ENCODE measurements at places on chromosomes 2 and 18. TPM values are rescaled to one million over a fixed set of nuclear protein-coding genes. Genes with fewer than 3 reads are reported as not detected.

- no peak overlapping the region for H3K4me3 ChIP-seq
- H3K4me1 ChIP-seq: peaks cover 2% of the 10 kb centered on the region
- H3K27me3 ChIP-seq: no peaks in the 10 kb centered on the region
- H3K36me3 ChIP-seq: peaks cover 7% of the 10 kb centered on the region
- H3K27ac ChIP-seq: no peak overlapping the region
- DNase-seq: no peak
Observed at GRCh38 chr2:182973441-182974352, 64.6 kb downstream of the NCKAP1 start.

Gene MDH1B
- total RNA-seq: not detected

- H3K27me3 ChIP-seq: peaks cover 29% of the 10 kb centered on the region
- no peaks in the 10 kb centered on the region for H3K4me1 ChIP-seq
- DNase-seq: no peak
- no peak overlapping the region for H3K4me3 ChIP-seq
- H3K36me3 ChIP-seq: peaks cover 2% of the 10 kb centered on the region
Observed at GRCh38 chr2:62396880-62397279, 109.1 kb downstream of the TMEM17 start.

Gene ZNF396
- 0.30 TPM for total RNA-seq

- peaks cover 4% of the 10 kb centered on the region for H3K27me3 ChIP-seq
- no peak for DNase-seq
- peaks cover 10% of the 10 kb centered on the region for H3K4me1 ChIP-seq
- no peaks in the 10 kb centered on the region for H3K36me3 ChIP-seq
- peak overlapping the region; percentile 9 for H3K27ac ChIP-seq
Observed at GRCh38 chr2:172253190-172254052, 150.7 kb upstream of the DLX2 start.

Gene KRTCAP3
- 9.1 TPM for total RNA-seq

DNA sequence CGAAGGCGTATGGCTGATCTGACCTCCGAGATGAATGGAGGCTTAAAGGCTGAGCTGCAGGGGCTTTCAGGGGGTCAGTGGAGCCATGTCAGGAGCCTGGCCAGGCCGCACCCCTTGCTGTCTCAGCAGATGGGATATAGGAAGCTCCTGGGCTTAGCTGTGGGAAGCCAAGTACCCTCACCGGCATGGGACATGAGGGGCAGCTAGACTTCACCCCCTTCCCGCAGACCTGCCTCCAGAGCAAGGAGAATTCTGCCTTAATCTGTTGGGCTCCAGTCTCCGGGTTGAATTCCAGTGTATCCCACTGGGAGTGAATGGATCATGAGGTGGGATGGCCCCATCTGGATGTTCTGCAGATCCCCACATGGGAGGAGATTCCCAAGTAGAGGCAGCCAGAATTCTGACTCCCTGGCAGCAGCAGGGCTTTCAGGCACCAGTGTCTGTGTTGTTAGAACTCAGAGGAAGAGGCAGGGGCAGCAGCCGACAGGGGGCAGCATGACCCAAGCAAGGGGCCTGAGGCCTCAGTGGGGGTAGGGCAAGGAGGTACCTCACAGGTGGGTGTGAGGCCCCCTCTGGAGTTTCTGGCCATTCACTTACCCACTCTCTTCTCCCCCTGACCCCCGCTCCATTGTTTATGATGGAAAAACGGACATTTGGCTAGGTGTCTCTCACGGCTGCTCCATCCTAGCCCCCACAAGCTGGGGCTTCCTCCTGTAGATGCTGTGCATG lies 19.1 kb downstream of the CAPG start:
- H3K36me3 ChIP-seq: peaks cover 2% of the 10 kb centered on the region
- H3K4me3 ChIP-seq: peak overlapping the region; percentile 25
- H3K27ac ChIP-seq: peak overlapping the region; percentile 81

DNA sequence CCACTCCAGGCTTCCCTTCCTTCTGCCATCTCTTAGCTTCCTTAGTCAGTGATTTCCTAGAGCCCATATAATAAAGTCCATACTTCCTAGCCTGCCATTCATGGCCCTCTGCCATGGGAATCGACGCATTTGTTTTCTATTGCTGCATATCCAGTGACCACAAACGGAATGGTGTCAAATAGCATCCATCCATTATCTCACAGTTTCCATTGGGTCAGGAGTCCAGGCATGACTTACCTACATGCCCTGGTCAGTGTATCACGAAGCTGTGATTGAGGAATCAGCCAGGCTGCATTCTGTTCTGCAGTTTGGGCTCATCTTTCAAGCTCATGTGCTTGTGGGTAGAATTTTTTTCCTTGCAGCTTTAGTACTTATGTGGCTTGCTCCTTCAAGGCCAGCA lies 209.7 kb upstream of the EPAS1 start:
- H3K27ac ChIP-seq: no peak overlapping the region
- no peaks in the 10 kb centered on the region for H3K27me3 ChIP-seq
- H3K4me1 ChIP-seq: peaks cover 11% of the 10 kb centered on the region
- no peak overlapping the region for H3K4me3 ChIP-seq

DNA sequence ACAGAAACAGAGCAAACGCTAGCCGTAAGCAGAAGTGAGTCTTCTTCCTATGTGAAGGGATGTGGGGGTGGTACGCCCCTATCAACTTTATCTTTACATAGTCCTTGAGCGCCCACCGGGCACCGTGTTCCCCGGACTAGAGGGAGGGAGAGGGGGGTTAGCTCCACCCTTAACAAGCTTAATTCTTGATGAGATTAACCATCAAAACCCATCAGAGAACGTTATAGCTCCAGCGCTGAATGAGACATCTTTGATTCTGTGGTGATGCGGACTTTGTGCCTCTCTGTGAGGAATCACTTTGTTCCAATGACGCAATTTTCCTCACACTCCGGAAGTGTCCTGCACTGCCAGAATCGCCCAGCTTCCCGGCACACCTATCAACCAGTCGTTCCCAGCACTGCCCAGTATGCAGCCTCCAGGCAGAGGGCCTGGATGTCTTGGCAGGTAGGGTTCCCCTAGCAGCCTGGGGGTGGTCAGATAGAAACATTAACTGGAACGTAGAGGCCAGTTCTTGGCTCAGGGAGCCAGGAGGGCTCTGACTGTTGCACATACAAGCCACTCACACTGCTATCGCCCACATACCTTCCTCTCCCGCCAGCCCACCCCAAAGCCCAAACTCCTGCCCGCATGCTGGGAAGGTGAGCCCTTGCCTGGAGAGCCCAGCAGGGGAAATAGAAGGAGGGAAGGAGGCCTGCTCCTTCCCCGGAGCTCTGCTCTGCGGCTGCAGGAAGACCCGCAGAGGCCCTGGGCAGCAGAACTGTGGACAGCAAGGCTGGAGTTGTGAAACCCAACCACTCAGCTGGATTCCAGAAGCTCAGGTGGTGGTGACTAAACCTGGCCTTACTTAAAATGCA lies 1.9 kb upstream of the ODC1 start:
- H3K4me3 ChIP-seq: peak overlapping the region; percentile 77
- no peaks in the 10 kb centered on the region for H3K27me3 ChIP-seq
- no peaks in the 10 kb centered on the region for H3K36me3 ChIP-seq
- peaks cover 14% of the 10 kb centered on the region for H3K4me1 ChIP-seq
- H3K27ac ChIP-seq: peak overlapping the region; percentile 34
- no peak for DNase-seq

DNA sequence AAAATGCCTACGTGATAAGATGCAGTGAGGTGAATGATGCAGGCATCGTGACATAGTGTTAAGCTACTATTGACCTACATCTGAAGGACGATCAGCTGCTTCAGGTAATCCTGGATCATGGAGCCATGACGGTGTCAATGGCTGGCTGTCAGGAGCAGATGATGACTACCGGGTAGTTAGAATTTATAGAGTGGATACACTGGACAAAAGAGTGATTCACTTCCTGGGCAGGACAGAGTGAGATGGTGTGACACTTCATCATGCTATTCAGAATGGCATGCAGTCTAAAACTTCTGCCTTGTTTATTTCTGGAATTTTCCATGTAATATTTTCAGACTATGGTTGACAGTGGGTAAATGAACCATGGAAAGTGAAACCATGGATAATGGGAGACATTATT lies 29.5 kb downstream of the METTL8 start:
- no peak for DNase-seq
- no peak overlapping the region for H3K4me3 ChIP-seq
- peaks cover 5% of the 10 kb centered on the region for H3K36me3 ChIP-seq
- H3K4me1 ChIP-seq: peaks cover 35% of the 10 kb centered on the region
- no peaks in the 10 kb centered on the region for H3K27me3 ChIP-seq

Gene COL5A2
- 0.18 TPM for total RNA-seq

Gene TPGS2
- 29.0 TPM for total RNA-seq

DNA sequence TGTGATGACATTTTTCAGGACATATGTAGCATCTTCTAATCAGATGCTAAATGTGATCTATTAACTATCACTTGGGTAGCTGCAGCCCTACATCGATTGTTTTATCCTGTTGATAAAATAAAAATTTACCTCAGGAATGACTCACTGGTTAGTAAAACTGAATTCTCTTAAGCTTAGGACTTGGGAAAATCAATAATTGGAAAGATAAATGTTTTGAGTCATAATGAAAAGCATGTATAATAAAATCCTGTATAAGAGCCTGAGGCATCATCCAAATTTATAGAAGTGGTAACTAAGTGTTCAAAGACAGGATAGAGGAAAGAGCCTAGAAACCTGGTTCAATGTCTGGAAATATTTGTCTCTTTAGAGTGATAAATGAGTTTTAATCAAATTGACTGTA lies 168.1 kb upstream of the VWC2L start:
- no peaks in the 10 kb centered on the region for H3K36me3 ChIP-seq
- no peak overlapping the region for H3K27ac ChIP-seq
- H3K4me3 ChIP-seq: no peak overlapping the region
- no peaks in the 10 kb centered on the region for H3K4me1 ChIP-seq
- H3K27me3 ChIP-seq: no peaks in the 10 kb centered on the region

Gene IL37
- not detected for total RNA-seq

Gene XDH
- total RNA-seq: 0.16 TPM

Gene ANKRD53
- total RNA-seq: 0.34 TPM

- no peaks in the 10 kb centered on the region for H3K27me3 ChIP-seq
- no peak for DNase-seq
- H3K4me1 ChIP-seq: no peaks in the 10 kb centered on the region
- no peak overlapping the region for H3K27ac ChIP-seq
Observed at GRCh38 chr18:33924576-33924975, 300.1 kb downstream of the NOL4 start.

Gene PSMD1
- total RNA-seq: 42.8 TPM

Gene IMPA2
- total RNA-seq: 5.8 TPM

Gene AOX1
- total RNA-seq: not detected

DNA sequence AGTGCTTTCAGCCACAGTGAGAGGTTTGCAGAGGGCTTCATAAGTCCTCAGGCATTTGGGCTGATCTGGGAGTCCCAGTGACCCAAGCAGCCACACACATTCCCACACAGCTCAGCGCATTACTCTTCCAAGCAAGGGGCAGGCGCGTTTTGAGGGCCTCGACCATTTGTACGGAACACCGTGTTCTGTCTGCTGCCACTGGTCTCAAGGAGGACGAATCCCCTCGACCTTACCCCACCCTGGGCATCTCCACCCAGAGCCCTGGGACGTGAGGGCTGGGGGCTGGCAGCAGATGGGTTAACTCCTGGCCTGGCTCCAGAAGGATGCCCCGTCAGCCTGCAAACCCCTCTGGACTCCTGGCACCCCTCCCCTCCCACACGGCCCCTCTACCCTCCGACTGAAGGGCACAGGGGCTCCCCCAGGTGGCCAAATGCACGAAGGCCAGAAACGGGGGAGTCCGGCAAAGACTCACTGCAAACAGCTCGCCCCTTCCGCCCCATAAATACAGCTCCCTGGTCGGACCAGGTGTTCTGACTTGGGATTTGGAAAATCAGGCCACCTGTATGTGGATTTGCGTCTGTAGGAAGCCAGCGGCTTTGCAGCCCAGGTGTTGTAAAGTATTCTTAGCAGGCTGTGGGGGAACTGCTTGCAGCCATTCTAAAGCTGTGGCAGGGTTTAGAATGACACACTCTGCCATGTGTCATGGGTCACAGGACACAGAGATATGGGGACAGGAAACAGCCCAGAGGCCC lies 33.6 kb upstream of the PTMA start:
- H3K4me3 ChIP-seq: no peak overlapping the region
- no peaks in the 10 kb centered on the region for H3K27me3 ChIP-seq
- H3K36me3 ChIP-seq: peaks cover 2% of the 10 kb centered on the region
- peaks cover 4% of the 10 kb centered on the region for H3K4me1 ChIP-seq

Gene NETO1
- not detected for total RNA-seq

DNA sequence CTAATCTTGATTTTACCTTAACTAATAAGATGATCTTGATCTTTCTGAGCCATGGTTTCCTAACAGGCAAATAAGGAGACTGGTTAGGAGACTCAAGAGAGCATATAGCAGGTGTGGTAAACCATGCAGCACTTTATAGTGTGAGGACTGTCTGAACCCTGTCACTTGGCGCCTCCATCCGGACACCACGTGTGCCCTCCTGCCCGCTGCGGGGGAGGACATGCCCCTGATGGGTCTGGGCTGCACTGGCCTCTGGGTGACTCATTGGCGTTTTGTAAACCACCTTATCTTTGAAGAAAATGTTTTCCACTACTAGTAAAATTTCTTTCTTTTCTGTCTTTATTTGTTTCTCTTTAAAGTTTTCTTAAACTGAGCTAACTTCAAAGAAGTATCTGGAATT lies 131.1 kb downstream of the FMNL2 start:
- no peak overlapping the region for H3K4me3 ChIP-seq
- H3K4me1 ChIP-seq: peaks cover 8% of the 10 kb centered on the region
- H3K36me3 ChIP-seq: peaks cover 3% of the 10 kb centered on the region
- H3K27me3 ChIP-seq: peaks cover 51% of the 10 kb centered on the region
- no peak overlapping the region for H3K27ac ChIP-seq
- DNase-seq: no peak

GRCh38 chr18:36688020-36688965 lies 140.5 kb downstream of the TPGS2 start:
- no peak overlapping the region for H3K4me3 ChIP-seq
- no peak overlapping the region for H3K27ac ChIP-seq
- peaks cover 43% of the 10 kb centered on the region for H3K27me3 ChIP-seq
- peaks cover 4% of the 10 kb centered on the region for H3K4me1 ChIP-seq
- DNase-seq: no peak
- peaks cover 3% of the 10 kb centered on the region for H3K36me3 ChIP-seq

DNA sequence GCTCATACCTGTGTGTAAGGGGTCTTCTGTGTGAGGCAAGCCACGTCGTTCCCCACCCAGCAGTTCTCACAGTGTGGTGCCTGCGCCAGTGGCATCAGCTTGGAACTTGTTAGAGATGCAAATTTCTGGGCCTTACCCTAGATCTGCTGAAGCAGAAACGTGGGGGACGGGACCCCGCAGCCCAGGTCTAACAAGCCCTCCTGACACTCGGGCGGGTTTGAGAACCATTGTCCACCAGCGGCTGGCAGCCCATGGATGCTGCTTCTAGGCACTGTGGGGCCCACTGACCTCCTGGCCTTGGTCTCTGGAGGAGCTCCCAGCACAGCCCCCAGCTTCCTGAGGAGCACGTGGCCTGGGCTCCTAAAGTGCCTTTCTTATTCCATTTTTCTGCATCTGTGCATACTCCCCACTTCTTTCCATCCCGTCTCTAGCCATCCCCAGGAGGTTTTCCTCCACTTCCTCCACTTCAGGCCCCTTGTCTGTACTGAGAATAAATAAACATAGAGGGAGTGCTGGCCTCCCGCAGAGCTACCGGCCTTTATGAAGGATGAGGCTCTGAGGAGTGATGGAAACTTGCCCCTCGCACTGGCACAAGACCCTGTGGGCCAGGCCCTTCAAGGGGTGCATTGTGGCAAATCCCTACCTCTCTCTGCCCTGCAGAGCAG lies 94.3 kb downstream of the GALR1 start:
- H3K4me1 ChIP-seq: no peaks in the 10 kb centered on the region
- H3K27ac ChIP-seq: peak overlapping the region; percentile 56
- no peaks in the 10 kb centered on the region for H3K36me3 ChIP-seq

Gene TTL
- total RNA-seq: 20.6 TPM

GRCh38 chr2:5982903-5983265 lies 290.7 kb downstream of the SOX11 start:
- H3K27me3 ChIP-seq: no peaks in the 10 kb centered on the region
- no peaks in the 10 kb centered on the region for H3K36me3 ChIP-seq
- H3K4me3 ChIP-seq: no peak overlapping the region
- no peaks in the 10 kb centered on the region for H3K4me1 ChIP-seq
- no peak for DNase-seq

Data from T-helper 17 cell (primary cell).